HEK293T (cell line): ENCODE measurements at places on chromosomes 7 and 10.

DNA sequence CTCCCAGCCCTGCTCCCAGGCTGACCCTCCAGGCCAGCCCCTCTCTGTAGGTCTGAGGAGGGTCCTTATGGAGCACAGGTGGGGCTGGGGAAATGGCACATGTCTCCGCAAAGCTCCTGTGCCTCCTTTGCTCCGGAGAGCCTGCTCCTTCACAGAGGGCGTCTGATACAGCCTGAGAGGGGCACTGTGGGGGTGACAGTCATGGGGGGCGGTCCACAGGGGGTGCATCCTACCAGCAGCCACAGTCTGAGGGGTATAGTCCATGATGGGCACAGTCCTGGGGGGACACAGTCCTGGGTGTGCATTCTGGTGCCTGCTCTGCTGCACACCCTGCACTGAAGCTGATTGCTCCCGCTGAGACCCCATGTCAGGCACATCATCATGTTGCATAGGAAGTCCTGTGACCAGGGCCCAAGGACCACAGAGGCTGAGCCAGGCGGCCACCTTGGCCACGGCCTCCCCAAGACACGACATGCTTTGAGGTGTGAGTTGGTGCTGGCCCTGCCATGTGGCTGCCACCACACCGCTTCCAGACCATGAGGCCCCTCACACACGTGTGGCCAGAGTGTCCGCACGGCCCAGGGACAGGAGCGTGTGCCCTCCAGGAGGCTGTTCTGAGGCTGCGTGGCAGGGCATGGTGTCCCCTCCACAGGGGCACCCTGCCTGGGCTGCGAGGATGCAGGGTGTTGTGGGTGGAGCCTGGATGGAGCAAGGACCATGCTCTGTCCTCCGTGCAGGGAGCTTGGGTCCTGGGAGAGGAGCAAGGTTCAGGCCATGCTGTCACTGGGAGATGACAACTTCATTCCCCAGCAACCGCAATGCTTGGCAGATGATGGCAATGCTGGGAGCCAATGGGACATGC, 59.2 kb downstream of the PWWP2B start:
- no peak for DNase-seq

DNA sequence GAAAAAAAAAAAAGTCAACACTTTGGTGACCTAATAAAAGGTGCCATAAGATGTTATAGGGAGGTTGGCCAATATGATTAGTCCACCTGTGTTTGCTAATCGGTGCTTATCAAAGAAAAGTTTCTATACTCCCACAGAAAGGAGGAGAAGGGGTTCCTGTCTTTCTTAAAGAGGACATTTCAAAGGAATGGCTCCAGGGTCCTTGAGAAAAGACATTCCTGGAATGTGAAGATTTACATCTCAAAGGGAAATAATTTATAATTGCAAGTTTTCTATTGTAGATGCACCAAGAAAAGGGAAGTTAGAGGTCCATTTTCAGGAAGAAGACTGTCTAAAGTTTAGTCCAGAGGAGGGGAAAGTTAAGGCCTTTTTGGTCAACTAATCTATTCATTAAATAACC, 715.3 kb downstream of the NXPH1 start:
- DNase-seq, result no peak

GRCh38 chr7:50272808-50273207, 31.7 kb upstream of the IKZF1 start:
- no peak for DNase-seq

DNA sequence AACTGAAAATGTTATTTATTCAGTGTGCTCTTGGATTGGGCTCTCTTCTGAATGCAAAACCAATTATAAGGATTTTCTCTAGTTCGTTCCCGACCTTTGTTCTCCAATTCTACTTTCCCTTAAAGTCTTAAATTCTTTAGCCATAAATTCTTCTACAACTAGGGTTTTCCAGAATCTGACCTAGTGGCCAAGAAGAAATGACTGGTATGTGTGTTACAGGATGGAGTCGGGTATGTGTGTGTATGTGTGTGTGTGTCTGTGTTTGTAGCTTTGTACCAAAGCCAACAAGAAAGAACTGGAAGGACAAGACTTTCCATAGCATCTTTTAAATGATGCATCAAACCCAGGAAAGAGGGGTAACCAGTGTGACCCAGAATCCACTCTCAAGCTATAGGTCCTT, 25.8 kb upstream of the LEP start:
- DNase-seq, result no peak

DNA sequence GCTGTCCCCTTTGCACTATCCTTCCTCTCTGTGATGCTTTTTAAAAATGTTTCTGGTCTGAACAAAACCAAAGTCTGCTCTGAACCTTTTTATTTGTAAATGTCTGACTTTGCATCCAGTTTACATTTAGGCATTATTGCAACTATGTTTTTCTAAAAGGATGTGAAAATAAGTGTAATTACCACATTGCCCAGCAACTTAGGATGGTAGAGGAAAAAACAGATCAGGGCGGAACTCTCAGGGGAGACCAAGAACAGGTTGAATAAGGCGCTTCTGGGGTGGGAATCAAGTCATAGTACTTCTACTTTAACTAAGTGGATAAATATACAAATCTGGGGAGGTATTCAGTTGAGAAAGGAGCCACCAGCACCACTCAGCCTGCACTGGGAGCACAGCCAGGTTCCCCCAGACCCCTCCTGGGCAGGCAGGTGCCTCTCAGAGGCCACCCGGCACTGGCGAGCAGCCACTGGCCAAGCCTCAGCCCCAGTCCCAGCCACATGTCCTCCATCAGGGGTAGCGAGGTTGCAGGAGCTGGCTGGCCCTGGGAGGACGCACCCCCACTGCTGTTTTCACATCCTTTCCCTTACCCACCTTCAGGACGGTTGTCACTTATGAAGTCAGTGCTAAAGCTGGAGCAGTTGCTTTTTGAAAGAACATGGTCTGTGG, 11.4 kb upstream of the CSGALNACT2 start:
- no peak for DNase-seq

GRCh38 chr7:129157651-129158050, 13.1 kb downstream of the TSPAN33 start:
- DNase-seq, result no peak

DNA sequence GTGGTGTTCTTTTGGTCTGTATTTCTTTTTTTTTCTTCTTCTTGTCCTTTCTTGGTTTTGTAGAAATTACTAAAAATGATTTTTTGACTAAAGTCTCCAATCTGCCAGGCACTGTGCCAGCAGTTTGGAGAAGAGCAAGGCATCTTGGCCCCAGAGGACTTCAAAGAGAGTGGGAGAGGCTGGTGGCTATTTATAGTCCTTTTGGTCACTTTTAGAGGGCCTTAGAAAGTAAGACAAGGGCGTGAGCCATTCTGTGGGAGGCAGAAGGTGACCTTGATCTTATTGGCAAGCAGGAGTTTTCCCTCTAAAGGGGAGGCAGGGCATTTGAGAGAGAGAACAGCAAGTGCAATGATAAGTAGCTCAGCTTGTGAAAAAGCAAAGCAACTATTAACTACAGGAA, 211.9 kb downstream of the GALNT17 start:
- no peak for DNase-seq

DNA sequence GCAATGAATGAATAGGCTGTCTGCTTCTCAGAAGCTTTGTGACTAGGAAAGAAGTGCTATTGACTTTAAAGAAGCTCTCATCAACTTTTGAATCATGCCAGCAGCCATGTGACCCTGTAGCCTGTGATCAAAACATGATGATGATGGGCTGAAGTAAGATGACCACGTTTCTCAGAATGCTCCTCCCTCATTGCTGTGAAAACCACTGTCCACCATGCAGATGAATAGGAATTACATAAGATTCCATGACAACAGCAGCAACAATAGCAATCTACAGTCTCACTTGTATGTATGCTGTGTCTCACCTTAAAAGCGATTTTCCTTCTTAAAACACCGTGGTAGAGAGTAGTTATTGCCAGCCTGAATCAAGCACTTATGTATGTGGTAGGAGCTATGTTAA, 228.4 kb downstream of the TRIL start:
- no peak for DNase-seq

- DNase-seq, result peak; percentile 63
These were observed 10.6 kb upstream of the LIPM start for GRCh38 chr10:88791924-88792323.

GRCh38 chr7:150838965-150839650, 13.2 kb upstream of the AOC1 start:
- no peak for DNase-seq
